ENCODE measurements at places on chromosomes 6 and 20. TPM values are rescaled to one million over a fixed set of nuclear protein-coding genes. Genes with fewer than 3 reads are reported as not detected.

GRCh38 chr6:14128012-14128411 lies 10.4 kb downstream of the CD83 start:
- no peak for DNase-seq

RHAG gene
- total RNA-seq = not detected

DDRGK1 gene
- 33.5 TPM for total RNA-seq

CCN5 gene
- not detected for total RNA-seq

DNA sequence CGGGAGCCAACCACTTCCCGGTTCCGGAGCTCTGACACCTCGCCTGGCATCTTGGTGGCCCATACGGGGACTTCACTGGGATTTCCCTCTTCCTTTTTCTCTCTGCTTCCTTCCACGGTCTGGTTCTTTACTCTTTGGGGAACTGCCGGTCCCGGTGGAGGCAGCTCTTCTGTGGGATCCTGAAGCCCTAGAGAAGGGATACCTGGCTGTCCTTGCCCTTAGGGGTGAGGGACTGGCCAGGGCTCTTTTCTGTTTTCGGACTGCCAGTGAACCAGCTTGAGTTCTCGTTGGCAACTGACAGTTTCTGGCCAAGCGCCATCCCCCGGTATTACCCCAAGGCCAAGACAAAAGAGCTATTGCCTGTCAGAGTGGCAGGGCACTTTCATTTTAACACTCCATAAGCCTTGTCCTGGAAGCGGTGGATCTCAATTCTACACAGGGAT lies 880 bp upstream of the CPXM1 start:
- DNase-seq = no peak

SLC22A3 gene
- total RNA-seq = not detected

DNA sequence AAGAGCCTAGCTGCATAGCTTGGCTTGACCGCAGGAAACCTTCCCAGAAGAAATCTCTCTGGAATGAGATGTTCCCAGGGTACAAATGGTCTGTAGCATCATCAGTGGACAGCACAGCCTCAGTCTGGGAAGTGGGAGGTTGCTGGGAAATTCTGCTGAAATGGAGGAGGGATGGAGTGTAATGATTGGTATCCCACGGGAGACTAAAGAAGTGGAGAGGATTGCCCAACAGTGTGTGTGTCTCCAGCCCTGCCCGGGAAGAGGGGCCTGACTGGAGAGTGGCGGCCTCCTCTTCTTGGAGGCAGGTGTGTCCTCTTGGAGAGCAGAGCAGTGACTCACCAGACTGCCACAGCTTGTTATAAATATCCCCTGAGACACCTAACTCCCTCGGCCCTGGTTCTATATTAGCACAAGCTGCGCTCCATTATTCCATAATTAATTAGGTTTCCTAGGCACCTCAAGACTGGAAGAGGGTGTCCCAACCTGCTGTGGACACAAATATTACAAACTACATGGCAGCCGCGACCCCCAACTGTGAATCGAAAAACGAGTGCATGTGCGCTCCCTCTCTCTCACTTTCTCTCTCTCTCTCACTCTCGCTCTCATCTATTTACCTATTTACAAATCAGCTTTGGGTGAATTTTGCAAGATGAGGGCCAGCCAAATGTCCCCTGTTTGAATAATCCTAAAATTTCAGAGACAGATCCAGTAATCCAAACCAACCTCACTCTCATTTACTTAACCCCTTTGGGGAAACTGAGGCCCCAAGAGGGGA lies 68.8 kb downstream of the FGD2 start:
- no peak for DNase-seq

GRCh38 chr6:1952740-1953360 lies 292.6 kb downstream of the GMDS start:
- peak; percentile 63 for DNase-seq

- DNase-seq = peak; percentile 24
These were observed 32.6 kb downstream of the C6orf15 start for GRCh38 chr6:31079656-31080261.

DNA sequence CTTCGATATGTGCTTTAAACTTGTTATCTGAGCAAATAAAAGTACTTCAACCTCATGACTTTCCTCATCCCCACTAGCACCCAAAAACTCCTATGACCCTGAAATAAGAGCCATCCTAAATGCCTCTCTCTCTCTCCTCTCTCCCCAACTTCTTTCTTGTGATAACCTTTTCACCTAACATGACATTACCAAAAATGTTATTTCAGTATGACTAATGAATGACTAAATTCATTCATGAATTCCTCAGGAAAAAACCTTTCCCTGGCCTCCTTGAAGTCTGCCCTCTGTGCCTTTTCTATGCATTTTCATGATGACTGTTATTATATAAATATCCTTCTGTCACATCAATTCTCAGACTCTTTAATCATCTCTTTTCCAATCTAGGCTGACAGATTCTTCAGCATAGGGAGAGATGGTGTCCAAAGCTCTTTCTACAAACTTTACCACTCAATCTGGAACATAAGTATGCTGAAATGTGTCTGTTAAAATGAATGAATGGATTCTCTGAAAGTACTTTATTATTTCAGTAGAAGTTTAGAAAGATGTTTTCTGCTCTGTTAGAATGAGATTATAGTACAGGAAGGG lies 114.3 kb upstream of the GGTLC1 start:
- no peak for DNase-seq

ZNF391 gene
- total RNA-seq = 3.3 TPM

SLC17A3 gene
- 0.86 TPM for total RNA-seq

GRCh38 chr6:120096696-120097260 lies 747.2 kb upstream of the MAN1A1 start:
- DNase-seq = no peak

DNA sequence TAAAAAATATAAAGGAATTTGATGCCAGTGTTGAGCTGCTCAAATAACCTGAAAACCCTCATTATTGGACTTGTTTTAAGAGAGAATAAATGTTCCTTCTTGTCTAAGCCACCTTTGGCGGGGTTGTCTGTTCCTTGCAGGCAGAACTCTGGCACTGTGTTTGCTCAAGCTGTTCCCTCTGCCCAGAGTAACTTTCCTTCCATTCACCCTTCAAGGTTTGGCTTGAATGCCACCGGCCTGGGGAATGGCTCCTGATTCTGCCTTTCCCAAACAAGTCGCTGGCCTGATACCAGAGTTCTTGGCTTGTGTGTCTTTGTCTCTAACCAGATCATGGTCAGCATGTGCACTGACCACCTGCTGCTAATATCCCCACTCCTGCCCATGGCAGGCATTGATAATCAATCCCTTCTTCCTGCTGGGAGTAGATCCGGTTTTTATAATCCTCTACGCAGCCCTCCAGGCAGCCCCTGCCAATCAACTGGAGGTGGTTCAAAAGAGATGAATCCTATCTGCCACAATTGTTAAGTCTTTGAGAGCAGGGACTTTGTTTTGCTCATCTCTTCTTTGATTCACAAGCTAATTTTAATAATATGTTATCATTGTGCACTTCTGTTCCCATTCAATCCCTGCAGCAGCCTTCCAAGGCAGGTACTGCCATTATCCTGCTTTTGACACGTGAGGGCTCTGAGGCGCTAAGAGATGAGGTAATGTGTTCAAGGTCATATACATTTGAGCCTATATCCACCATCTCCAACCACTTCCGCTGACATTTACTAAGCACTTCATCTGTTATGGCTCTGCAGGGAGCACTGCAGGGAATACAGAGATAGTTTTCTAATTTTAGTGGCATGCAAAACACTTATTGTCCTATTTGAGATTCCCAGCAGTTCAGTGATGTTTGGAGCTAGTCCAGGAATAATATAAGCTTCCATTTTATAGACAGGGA lies 3.1 kb upstream of the CCM2L start:
- DNase-seq = no peak
